T-helper 9 cell (primary cell): ENCODE measurements at places on chromosomes 3 and 15.

DNA sequence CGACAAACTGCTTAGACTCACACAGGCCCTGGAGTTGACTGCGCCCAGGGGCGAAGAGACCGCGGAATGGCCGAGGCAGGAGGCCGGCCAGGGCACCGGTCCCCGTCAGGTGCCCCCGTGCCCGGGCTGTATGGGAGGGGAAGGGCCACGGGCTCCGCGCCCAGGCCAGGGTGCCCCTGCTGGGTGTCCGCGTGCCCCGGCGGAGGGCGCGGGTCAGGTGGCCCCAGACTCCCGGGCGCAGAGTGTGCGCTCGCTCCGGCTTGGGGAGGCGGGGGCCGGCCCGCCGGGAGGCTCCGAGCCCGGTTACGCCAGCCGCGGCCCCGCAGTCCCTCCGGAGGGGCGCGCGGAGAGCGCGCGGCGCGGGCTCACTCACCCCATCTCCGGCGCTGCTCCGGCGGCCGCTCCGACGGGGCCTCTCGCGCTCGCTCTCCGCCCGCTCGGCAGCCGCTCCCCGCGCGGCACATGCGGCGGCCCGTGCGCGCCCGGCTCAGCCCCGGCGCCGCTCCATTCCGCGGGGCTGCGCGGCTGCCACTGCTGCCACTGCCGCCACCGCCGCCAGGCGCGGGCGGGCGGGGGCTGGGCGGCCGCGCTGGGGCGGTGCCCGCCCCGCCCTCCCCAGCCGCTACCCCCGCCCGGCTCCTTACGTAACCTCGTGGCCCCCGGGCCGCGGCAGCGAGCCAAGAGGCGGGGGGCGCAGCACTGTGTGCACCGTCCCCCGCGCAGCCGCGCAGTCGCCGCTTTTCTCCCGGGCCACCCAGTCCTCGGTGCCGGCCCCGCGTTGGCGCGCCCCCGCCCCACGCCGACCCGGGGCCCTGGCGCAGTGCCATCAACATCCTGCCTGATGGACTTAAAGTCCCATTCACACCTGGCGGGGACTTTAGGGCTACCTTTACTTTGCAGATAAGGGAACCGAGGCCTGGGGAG lies at the start of gene HOMER2:
HOMER2 (minus strand) TSS at position 563 of the 924 bp plus-strand sequence; CDS start at position 378, 185 bp downstream.
- DNase-seq = no peak

DNA sequence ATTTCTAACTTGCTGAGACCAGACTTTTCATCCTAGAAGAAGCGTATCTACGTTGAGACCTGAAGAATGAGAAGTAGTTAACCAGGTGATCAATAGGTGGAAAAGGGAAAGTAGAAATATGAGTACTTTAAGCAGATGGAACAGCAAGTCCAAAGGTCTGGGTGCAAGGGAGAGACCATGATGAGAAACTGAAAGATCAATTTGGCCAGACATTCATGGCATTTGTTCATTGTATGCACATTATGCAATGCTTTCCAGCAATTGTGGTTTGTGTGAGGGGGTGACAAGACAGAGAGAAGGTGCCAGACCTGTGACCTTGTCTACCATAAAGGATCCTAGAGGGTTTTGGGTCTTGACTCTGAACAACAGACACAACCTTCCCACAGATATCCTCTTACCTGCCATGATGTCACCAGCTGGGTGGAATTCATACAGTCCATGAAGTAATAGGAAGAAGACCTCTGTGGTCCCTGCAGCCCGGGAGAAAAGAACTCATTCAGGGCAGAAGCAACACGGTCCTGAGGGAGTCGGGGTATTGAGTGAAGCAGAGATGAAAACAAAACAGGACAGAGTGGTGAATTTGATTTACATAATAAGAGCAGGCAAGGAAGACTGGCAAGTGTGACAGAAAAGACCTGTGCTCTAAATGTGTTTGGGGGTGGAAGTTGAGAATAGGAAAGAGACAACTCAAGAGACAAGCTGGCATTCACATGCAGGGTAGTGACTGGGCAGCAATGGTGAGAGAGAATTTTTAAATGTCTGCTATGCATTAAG lies 63.4 kb upstream of the PSMD6 start:
- DNase-seq = no peak

DNA sequence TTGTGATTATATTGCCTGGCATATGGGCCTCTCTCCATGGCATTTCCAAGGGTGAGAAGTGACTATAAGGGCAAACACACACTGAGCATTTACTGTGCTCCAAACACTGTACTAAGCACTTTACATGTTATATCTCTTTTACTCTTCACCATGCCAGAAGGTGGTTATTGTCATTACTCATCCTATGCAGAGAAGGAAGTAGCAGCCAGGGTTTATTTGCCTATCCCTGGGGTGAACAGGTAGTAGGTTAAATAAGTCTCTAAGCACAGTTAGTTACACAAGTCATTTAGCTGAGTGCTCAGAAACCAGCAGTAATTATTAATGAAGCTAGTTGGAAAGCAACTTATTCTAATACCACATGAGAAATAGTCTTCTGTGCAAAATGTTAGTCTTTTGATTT lies 109.9 kb upstream of the SYNPR start:
- no peak for DNase-seq

- DNase-seq = no peak
These were observed 4.3 kb upstream of the OR5H6 start for GRCh38 chr3:98259707-98260106.

DNA sequence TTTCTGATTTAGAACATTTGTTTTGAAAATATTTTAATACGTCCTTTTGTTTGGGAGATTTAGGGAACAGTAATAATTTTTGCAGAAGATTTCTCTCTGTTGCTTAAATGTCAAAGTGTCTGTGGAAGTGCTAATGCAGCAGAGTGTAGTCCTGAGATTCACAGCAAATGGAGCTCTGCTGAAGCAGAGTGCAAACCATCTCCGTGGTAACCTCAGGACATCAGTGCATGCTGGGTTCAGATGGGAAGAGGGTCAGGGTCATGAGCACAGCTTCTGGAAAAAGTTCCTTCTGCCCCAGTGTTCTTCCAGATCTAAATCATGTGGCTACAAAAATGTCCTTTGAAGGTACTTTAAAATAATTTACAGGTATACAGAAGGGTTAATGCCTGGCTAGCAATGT lies 39.9 kb upstream of the SLC9A9 start:
- no peak for DNase-seq

- DNase-seq = no peak
These were observed 136.1 kb upstream of the IGSF10 start for GRCh38 chr3:151596940-151597339.

DNA sequence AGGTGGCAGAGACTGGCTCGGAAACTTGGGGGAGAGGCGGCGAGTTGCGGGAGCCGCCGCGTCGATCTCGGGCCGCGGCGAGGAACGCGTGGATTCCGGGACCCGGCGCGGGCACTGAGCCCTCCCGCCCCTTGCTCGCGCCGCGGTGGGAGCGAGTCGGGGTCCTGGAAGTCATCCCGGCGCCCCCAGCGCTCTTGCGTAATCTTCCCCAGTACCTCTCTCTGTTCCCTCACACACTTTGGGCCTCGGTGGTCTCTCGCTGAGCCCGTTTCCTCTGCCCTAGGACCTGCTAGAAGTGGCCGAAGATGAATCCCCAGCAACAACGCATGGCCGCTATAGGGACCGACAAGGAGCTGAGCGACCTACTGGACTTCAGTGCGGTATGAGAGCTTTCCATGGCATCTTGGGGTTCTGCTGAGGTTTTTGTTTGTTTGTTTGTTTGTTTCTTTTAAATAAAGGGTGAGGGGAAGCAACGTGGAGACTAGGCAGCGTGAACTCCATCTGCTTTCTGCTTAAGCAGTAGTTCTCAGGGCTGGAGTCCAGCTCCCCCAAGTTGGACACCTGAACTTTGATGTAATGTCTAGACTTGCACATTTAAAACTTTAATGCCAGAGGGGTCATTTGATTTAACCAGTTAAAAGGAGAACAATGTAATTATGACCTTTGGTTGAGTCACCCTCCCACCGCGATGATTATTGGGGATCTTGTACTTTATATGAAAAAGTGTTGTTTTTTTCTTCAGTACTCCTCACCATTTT lies 1.3 kb downstream of the TCF12 start:
- DNase-seq = no peak

DNA sequence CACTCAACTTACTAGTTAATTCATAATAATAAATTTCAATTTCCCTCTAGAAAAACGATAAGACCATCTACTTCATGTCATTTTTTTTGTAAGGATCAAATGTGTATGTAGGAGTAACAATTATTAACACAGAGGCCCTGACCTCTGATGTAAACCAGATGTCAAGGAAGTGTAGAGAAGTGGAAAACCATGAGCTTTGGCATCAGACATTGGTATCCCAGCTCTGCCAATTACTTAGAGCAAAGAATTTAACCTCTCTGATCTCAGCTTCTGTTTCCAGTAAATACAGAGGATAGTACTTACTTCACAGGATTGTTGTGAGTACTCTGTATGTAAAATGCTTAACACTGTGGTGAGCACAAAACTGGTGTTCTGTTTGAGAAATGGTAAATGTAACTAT lies 17.5 kb downstream of the AQR start:
- DNase-seq = no peak

DNA sequence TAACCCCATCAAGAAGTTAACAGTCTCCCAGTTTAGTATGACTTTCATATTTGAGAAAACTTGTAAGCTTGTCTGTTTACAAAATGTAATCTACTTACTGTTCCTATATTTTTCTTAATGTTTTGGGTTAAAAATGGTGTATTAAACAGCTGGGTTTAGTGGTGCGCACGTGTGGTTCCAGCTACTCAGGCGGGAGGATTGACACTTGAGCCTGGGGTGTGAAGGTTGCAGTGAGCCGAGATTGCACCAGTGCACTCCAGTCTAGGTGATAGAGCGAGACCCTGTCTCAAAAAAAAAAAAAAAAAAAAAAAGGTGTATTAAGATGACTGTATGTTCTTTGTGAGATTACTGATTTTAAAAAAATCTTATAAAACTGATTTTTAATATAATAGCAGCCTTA lies 69.3 kb downstream of the BBX start:
- no peak for DNase-seq

DNA sequence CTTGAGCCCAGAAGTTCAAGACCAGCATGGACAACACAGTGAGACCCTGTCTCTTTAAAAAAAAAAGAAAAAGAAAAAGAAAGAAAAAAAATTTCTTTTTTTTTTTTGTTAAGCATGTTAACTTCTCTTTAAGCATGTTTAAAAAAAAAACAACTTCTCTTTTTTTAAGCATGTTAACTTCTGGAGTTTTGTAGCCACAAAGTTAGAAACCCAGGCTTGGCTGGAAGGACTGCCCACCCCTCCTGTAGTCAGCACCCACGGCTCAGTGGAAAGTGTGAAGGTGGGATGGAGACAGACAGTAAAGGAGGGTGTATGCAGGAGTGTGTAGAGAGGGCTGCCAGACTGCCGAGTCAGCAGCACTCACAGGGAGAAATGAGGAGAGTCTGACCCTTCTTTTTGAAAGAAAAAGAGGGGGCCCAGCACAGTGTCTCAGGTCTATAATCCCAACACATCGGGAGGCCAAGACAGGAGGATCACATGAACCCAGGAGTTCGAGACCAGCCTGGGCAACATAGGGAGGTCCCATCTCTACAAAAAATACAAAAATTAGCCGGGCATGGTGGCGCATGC lies 33.2 kb downstream of the GOLGA8S start:
- no peak for DNase-seq

DNA sequence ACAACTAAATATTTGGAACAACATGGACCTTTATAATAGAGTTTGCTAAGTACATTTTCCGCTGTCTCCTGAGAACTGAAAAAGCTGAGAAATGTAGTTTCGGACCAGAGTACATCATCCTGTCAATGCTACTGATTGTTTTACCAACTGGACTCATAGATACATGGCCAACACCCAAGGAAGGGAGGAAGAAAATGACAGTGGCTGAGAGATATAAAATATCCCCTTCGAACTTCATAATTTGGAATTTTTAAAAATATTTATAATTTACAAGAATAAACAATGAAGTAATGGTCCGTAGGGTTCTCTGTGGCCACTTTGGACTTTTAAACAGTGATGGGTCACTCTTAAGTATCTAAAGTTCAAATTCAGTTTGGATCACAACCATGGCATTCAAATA lies 1042.7 kb downstream of the MCTP2 start:
- no peak for DNase-seq

- no peak for DNase-seq
These were observed 75.5 kb downstream of the CCR1 start for GRCh38 chr3:46132565-46132964.

DNA sequence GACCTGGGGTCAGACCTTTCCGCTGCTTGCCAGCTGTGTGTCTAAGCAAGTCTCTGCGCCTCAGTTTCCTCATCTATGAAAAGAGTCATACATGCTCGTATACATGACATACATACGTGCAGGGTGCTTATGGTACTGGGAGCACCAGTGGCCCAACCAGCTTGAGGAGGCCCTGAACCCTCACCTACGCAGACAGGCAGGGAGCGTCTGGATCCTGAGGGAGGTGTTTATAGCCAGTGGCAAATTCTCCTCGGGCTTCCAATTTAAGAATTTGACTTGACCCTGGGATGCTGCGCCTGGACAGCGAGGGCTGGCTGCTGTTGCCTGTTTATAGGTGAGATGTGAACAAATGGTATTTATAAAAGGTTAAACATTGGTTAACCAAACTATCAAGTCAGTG lies 17.7 kb upstream of the FGD5 start:
- DNase-seq = no peak

DNA sequence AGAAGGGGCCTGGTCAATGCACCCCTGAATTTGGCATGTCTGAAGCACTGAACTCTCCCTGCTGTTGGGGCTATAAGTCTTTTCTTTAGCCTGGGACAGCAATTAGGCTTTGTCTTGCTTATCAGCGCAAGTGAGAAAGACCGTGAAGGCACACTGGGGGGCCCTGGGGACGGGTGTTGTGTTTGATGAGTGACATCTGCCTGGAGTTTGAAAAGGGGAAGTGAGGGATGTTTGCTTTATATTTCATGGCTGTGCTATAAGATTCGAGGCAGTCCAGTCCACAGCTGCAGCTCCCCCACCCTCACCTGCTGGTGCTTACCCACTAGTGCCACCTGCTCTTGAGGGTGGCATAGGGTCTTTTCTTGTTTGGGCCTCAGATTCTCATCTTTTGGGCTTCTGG lies 44.8 kb downstream of the CEMIP start:
- no peak for DNase-seq

DNA sequence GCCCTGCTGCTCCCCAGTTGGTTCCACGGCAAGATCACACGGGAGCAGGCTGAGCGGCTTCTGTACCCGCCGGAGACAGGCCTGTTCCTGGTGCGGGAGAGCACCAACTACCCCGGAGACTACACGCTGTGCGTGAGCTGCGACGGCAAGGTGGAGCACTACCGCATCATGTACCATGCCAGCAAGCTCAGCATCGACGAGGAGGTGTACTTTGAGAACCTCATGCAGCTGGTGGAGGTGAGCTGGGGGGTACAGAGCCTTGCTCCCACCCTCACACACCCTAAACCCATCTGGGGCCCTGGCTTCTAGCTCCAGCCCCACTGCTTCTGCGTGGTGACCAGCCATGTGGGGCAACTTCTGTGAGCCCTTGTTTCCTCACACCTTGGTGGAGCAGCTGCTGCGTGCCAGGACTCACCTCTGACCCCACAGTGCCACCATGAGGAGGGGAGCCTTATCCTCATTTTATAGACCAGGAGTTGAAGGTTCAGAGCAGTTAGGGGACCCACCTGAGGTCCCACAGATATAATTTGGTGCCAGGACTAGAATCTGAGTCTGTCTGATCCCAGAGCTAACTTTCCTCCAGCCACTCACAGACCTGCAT lies 13.3 kb upstream of the LMAN1L start:
- no peak for DNase-seq
